ENCODE measurements at places on chromosomes 16 and 17.

DNA sequence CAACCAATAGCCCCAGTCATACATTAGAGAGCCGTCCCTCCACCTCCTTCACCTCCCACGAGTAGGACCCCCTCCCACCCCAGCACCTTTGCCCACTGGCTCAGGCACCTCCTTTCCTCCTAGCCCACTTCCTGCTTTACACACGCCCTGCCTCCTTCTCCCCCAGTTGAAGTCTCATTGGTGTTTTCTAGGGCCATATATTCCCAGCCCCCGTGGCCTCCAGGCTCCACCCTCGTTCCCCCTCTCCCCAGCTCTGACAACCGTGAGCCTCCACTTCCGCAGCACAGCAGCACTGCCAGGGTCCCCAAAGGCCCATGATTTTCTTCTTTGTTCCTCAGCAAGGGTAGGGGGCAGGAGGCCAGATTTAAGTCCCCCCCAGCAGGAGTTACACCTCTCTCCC, 340.3 kb upstream of the TNRC6C start:
- DNase-seq, result no peak

- no peak for DNase-seq
These were observed 4.1 kb upstream of the CDH15 start for GRCh38 chr16:89167425-89167941.

GRCh38 chr17:58344047-58344790, 7.8 kb downstream of the SUPT4H1 start:
- DNase-seq, result no peak

- no peak for DNase-seq
These were observed 24.6 kb downstream of the HIGD1B start for GRCh38 chr17:44872131-44872768.

- no peak for DNase-seq
These were observed 22.9 kb downstream of the PRCD start for GRCh38 chr17:76562734-76563148.

Measured in cortex of kidney (tissue), 1 donor.